ENCODE measurements at places on chromosomes 6 and 20. TPM values are rescaled to one million over a fixed set of nuclear protein-coding genes. Genes with fewer than 3 reads are reported as not detected.

DNA sequence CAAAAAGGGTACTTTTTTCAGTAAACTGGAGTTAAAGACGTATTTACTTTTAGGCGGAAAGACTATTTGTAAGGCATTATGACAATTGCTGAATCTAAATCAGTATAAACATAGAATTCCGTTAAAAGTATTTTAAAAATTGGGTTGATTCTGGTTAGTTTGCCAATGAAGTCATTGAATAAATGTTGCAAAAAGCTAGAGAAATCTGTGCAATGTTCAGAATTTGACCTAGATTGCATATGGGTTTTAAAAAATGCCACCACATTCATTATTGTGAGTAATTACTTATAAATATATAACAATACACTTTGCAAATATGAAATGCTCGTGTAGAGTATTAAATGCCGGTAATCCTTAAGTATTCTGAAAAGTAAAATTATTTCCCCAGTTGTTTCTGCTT, 116.5 kb upstream of the EEF1E1 start:
- no peak for DNase-seq

GRCh38 chr6:4580361-4580760, 195.8 kb upstream of the CDYL start:
- no peak for DNase-seq

DNA sequence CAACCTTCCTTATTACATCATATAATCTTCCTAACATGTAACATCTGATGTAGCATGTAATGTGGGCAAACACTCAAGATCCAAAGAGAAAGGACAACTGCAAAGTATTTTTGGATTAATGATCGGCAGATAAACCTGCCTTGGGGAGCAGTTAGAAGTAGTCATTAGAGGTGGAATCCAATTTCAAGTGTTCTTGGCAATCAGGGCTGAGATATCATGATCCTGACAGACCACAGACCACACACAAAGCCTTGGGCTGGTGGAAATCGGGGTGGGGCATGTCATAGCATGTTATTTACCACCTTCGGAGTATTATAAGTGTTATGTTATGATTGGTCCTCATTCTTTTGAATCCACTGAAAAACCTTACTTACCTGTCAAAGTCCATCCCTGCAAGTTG, 16.3 kb downstream of the NCOA5 start:
- no peak for DNase-seq

DNA sequence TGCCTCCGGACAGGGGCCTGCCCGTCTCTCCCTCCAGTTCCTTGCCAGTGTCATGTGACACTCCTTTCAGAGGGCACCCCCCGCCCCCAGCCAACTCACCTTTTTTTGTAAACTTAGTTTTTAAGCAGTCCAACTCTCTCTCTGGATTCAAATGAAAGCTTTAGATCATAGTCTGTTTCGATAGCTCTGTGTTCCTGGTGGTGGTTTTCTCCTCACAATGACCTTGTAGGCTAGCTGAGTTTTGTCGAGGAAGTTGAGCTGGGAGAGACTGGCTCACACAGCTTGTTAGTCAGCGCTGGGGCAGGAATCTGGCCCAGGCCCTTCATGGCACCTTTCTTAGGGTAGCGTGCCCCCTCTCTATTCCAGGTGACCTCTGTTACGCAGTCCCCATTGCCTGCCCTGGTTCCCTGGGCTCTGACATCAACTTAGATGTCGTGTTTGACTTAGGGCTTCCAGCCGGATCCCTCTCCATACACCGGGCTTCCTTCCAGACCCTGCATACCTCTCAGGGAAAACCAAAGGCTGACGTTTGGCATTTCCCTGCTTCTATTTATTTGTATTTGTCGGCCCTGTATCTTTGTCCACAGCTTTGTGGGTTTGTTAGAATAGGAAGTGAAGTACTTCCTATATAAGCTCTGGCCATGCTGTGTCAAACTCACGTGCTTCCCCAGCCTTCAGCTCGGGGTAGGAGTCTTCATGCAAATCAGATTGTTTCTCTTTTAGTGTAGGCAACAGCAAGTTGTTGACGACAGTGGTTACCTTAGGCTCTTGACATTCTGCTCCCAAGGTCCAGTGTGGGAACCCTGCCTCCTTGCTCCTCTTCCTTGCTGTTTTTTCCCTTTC, 12.7 kb downstream of the IGF2R start:
- peak; percentile 55 for DNase-seq

DNA sequence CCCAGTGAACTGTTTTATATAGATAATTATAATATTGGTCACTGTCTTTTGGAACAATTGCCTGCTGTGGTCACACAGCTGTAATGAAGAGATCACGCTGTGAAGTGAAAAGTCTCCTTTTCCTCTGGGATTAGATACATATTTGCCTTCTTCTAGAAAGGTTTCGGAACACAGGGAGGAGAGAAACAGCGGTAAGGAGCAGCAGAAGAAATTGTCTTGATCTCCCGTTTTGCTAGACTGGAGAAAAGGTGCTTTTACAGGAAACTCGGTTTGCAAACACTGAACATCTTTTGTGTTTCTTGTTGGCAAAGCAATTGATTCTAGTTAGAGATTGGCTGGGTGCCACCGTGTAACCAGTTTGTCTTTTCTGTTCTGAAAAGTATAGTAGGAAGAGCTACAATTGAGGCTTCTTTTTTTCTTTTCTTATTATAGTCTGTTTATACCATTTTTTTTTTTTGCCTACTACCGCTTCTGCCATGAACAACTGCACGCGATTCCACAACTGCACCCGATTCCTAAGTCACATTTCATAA, 404.1 kb upstream of the ID4 start:
- no peak for DNase-seq

- no peak for DNase-seq
These were observed 6.1 kb downstream of the SNX3 start for GRCh38 chr6:108254433-108255410.

DNA sequence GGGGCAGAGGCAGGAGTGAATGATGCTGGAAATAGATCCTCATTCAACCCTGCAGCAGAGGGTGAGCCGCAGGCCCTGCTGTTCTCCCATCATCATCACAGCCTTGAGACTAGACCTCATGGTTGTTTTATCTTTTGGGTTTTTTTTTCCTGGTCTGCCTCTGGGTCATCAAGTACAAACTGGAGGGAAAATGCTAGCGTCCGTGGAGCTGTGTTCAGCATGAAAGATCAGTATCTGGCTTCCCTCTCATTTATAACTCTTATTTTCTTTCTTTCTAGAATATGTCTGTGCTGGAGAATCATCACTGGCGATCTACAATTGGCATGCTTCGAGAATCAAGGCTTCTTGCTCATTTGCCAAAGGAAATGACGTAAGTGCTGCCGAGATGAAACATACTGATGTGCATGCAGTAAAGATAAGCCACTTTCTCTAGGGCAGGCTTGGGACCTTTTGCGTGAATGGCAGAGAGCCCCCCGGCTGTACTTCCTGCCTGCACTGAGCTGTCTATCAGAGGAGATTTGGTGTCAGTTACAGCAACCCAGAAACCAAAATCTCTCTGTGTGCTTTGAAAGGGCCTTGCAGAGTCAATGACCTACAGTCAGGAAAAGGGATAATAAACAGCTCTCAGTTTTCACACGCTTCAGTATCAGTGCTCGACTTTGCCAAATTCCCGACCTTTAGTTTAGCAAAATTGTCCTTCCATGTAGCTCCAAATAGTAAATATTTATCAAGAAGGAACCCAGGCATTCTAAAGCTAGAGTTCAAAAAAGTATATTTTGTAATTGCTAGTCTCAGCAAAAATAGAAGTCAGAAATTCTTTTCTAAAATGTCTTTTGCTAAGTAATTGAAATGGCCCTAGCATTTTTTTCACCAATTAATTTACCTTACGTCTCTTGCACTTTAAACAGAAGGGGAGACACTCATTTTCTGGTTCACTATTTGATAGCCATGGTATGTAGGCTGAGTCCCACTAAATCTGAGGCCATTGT, 76.3 kb downstream of the MTFR2 start:
- DNase-seq, result no peak

- DNase-seq, result peak; percentile 65
These were observed 26.1 kb downstream of the BFSP1 start for GRCh38 chr20:17504898-17505635.

- DNase-seq, result no peak
These were observed 53.4 kb downstream of the SEL1L2 start for GRCh38 chr20:13936781-13937576.

DNA sequence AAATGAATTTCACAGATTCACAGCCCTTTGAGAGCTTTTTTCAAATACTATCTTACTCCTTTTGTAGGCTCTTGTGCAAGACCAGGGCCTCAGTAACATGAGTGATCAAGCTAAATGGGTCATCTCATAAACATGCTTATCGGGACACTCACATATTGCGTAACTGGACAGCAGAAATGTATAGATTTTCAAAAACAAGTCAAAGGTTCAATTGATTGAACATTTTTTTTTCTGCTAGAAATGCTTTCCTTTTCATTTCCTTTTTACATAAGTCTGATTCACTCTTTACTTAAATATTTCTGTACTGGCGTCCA, 8.7 kb upstream of the SALL4 start:
- no peak for DNase-seq

DNA sequence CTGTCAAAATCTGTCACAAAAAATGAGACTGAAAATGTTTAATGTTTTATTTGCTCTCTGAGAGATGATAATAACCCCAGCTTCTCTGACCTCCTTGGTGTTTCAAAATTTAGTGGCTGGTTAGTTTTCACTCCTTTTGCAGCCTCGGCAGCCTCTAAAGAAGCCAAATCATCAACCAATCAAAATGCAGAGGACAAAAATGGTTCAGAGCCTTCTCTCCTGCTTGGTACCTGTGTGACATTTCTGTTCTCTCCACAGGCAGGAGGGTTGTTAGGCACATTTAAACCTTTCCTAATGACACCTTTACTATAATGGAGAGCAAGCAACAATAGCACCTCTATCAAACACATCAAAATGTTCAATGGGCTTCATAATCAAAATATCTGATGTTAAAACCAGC, 375.5 kb downstream of the HACE1 start:
- DNase-seq, result no peak

- no peak for DNase-seq
These were observed 18.9 kb upstream of the MOCS1 start for GRCh38 chr6:39953076-39953618.

GRCh38 chr6:29886701-29887100, 55.6 kb upstream of the HLA-A start:
- DNase-seq, result no peak

GRCh38 chr6:96302991-96303390, 218.6 kb upstream of the UFL1 start:
- DNase-seq, result no peak

- DNase-seq, result no peak
These were observed 199.2 kb downstream of the UBE3D start for GRCh38 chr6:82866446-82866845.

GRCh38 chr20:20780127-20780824, 67.8 kb upstream of the RALGAPA2 start:
- peak; percentile 77 for DNase-seq

DNA sequence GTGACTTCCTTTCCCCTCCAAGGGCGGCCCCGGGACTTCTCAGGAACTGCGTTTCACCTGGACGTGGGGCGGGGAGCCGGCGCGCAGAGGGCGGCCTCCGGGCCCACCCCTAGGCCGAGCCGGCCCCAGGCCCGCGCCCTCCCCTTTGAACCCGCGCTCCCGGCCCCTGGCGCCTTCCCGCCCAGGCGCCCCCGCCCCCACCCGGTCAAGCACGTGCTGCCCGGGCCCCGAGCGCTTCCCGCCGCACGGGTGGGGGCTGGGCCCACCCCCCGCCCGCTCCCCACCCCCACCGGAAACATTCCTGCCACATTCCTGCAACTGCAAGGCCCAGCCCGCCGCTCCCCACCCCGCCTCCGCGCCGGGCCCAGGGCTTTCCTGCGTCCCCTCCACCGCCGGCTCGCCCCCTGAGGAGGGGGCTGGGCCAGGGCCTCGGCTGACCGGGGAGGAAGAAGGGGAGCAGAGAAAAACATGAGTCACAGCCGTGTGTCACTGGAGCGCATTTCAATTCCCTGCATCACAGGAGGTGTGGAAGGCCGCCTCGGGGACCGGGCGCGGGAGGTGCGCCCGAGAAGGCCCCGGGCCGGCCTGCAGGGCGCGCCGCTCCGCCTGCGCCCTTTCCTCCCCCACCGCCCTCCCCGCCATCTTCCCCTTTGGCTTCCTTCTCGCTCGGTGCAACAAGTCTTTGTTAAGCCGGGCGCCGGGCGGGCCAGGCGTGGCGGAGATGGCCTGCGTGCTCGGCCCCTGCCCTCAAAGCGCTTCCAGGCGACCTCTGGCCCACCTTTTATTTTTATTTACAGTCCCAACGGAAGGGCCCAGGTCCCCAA, 1.2 kb upstream of the HMGA1 start:
- DNase-seq, result peak; percentile 70

DNA sequence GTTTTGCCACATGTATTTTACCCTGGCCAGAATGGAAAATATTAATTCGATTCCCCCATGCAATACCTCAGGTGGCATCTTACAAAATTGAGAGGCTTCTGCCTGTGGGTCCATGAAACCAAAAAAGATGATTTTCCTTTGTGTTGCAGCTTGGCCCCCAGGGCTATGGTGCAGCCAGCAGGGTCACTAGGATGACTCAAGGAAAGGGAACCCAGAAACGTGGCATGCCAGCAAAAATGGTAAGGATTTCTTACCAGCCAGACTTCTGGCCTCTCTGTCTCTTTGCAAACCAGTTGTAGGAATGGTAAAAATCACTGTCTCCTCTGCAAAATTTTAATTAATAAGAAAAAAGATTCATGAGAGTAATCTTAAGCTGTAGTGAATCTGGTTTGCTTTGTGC, 11.6 kb upstream of the TAAR9 start:
- DNase-seq, result no peak

DNA sequence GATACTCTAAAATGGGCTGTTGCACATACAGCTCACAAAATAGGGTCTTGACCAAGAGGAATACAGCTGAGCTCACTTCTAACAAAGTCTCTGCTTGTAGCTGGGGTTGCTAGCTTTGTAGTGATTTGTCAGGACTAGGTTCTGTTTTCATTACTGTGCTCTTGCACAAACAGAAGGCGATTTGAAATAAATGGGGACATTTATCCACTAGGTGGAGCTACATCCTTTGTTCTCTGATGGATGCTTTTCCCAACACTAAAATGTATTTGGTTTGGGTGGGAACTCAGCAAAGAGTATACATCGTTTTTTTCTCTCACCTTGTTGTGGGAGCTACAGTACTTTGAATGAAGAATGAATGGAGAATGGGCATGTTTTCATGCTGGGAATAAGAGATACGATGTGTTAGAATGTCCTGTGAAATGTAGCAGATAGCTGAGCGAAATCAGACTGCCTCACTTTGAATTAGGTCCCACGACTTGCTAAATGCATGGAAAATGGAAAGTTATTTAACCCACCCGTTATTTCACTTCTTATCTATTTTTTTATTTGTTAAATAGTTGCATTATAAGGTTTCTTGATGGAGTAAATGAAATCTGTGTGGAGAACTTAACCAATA, 494.7 kb upstream of the MAP3K7 start:
- no peak for DNase-seq

The HTR1B gene
- not detected for total RNA-seq

The PKIB gene
- 45.2 TPM for total RNA-seq

The ASIP gene
- total RNA-seq, result not detected

The HSD17B8 gene
- 34.3 TPM for total RNA-seq

The SMIM13 gene
- 6.4 TPM for total RNA-seq
